ENCODE measurements at places on chromosomes 7 and 10. TPM values are rescaled to one million over a fixed set of nuclear protein-coding genes. Genes with fewer than 3 reads are reported as not detected.

DNA sequence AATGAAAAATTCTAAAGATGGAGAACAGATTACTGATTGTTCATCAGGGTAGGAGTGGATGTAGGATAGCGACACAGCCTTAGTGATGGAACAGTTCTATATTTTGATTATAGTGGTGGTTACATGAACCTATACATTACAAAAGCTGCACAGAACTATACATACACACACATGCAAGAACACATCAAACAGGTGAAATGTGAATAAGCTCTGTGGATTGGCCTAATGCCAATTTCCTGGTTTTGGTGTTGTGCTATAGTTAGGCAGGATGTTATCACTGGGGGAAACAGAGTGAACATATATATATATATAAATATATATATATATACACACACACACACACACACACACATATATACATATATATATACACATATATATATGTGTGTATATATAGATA is 76.4 kb upstream of the PIK3CG start:
- H3K27ac ChIP-seq, result no peak overlapping the region
- no peaks in the 10 kb centered on the region for H3K36me3 ChIP-seq
- peaks cover 5% of the 10 kb centered on the region for H3K27me3 ChIP-seq
- DNase-seq, result no peak

DNA sequence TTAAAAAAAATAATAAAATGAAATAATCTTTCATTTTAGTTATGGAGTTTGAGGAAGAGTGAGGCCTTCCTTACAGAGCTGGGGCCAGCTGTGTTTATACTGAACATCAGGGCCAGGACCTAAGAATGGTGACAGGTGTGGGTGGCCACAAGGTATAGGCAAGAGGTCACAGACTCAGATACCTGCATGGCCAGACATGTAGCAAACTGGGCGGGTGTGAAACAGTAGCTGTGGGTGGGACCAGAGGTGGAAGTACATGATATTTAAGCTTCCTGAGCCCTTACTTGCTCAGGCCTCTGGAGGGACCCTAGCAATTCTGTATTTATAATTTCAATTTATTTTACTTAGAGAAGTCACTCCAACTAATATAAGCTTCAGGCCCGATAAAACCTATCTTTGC is 27.7 kb upstream of the CAMK1D start:
- DNase-seq, result no peak
- H3K27ac ChIP-seq, result no peak overlapping the region
- H3K27me3 ChIP-seq, result peaks cover 4% of the 10 kb centered on the region

Gene STAG3
- 22.3 TPM for total RNA-seq

- DNase-seq, result no peak
- no peak overlapping the region for H3K27ac ChIP-seq
- no peak overlapping the region for H3K4me3 ChIP-seq
- H3K36me3 ChIP-seq, result peaks cover 30% of the 10 kb centered on the region
These were observed 157.2 kb upstream of the KAT6B start for GRCh38 chr10:74669210-74669609.

DNA sequence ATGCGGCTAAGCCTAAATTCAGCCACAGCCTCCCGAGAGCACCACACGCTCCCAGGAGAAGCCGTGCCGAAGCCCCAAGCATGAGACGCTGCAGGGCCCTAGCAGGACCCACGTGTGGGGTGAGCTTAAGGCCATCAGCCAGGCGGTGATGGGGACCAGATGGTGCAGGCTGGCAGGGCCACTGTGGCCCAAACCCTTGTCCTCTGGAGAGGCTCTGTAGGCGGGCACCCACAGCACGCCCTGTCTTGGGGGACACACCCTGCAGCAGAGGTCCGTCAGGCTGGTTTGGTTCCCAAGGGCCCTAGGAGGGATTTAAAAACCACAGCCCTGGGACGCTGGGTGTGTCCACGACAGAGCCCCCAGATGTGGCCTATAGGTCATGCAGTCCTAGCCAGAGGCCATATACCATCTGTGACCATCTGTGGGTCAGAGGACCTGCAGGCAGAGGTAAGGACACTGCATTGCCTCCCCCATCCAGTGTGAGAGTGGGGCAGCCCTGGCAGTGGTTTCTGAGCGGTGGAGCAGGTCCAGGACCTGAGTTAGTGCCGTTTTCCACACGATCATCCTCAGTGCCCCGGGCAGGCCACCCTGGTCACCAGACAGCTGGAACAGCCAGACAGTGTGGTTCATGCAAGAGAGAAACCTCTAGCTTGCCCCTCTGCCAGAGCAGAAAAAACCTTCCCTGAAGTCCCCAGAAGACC is 39.6 kb upstream of the INPP5A start:
- H3K4me3 ChIP-seq, result no peak overlapping the region
- no peak for DNase-seq
- peaks cover 7% of the 10 kb centered on the region for H3K27me3 ChIP-seq
- no peak overlapping the region for H3K27ac ChIP-seq
- no peaks in the 10 kb centered on the region for H3K36me3 ChIP-seq

Gene FGFBP3
- total RNA-seq, result 2.4 TPM

DNA sequence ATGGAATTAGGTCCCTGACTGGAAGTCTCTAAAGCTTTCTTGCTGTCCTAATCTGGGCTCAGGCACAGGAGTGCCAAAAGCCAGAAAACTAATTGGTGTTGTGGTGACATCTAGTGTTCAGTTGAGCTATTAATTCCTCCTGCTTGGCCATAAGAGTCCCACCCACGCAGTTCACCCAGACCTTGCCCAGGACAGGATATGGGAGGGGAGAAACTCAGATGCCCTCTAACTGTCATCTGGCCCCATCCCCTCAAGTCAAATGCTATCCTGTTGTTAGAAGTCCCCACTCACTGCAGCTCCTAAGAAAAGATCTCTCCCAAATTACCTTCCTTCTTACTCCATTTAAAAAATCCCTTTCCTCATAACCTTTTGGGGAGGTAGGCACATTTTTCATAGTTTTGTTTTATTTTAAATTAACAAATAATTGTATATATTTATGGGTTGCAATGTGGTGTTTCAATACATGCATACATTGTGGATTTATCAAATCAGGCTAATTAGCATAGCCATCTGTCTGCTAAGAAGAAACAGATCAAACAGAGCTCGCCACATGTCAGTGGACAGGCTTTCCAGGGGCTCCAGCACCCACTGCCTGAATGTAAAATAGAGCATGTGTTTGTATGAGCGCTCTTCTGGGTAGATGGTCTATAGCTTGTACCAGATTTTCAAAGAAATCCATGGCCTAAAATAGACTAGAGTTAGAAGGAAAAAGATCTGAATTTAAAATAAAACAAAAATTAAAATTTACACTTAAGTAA is 84.0 kb downstream of the GSAP start:
- no peaks in the 10 kb centered on the region for H3K27me3 ChIP-seq
- peak; percentile 31 for DNase-seq
- peaks cover 38% of the 10 kb centered on the region for H3K4me1 ChIP-seq
- no peaks in the 10 kb centered on the region for H3K36me3 ChIP-seq
- H3K4me3 ChIP-seq, result no peak overlapping the region
- no peak overlapping the region for H3K27ac ChIP-seq

DNA sequence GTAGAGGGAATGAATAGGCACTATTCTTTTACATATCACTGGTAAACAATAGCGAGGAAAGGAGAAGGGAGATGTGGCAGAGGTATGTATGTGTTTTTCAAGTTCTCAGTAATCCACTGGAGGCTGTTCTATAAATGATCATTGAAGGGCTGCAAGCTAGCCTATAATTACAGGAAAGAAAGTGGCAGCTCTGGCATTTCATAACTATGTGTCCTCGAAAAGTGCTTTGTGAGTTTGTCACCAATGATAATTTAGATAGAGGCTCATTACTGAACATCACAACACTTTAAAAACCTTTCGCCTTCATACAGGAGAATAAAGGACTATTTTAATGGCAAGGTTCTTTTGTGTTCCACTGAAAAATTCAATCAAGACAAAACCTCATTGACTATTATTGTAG is 235.1 kb downstream of the FOXP2 start:
- DNase-seq, result no peak
- H3K36me3 ChIP-seq, result no peaks in the 10 kb centered on the region

- H3K4me3 ChIP-seq, result no peak overlapping the region
- H3K36me3 ChIP-seq, result no peaks in the 10 kb centered on the region
- DNase-seq, result no peak
These were observed 4.1 kb downstream of the IL6 start for GRCh38 chr7:22730921-22731654.

DNA sequence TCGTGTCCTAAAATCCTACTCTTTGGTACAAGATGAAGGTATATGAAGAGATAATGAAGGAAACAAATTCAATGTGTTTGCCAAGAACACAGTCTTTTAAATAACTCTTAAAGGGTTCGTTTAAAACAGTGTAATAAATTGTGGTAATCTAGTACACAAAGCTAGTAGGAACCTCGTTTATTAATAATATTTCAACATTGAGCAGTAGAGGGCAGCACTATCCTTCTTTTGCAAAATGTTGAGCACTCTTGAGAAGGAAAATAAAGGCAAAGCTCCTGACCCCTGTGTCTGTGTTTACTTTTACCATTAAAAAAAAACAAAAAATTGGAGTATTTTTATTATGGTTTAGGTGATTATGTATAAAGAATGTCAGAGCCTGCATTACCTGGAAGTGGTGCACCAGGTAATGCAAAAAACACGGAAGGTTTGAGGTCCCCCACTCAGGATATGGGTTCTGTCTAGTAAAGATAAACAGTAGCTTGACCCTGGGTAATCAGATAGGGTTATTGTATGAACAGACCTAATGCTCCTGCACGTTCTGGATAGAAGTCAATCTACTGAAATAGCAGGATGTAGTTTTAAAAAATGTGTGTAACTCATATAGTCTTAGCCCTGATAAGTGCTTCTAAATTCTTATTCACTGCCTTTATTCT is 5.7 kb upstream of the GOT1 start:
- H3K36me3 ChIP-seq, result no peaks in the 10 kb centered on the region
- H3K4me3 ChIP-seq, result no peak overlapping the region
- H3K4me1 ChIP-seq, result peaks cover 15% of the 10 kb centered on the region
- no peaks in the 10 kb centered on the region for H3K27me3 ChIP-seq

Gene LIPN
- not detected for total RNA-seq

Gene CCDC146
- 2.9 TPM for total RNA-seq

Gene CTBP2
- total RNA-seq, result 0.48 TPM

Gene MYOF
- 33.2 TPM for total RNA-seq

- H3K4me1 ChIP-seq, result peaks cover 13% of the 10 kb centered on the region
These were observed 5.0 kb upstream of the TNRC18 start for GRCh38 chr7:5428478-5429252.

- no peaks in the 10 kb centered on the region for H3K4me1 ChIP-seq
- H3K36me3 ChIP-seq, result no peaks in the 10 kb centered on the region
- no peak for DNase-seq
- H3K27ac ChIP-seq, result no peak overlapping the region
- no peaks in the 10 kb centered on the region for H3K27me3 ChIP-seq
These were observed 129.5 kb downstream of the OAT start for GRCh38 chr10:124288928-124289850.

Gene PKD1L1
- 0.11 TPM for total RNA-seq

Gene HYAL4
- total RNA-seq, result not detected

Gene CCDC126
- total RNA-seq, result 6.3 TPM

- H3K27ac ChIP-seq, result no peak overlapping the region
- H3K4me1 ChIP-seq, result no peaks in the 10 kb centered on the region
- no peak for DNase-seq
- H3K27me3 ChIP-seq, result no peaks in the 10 kb centered on the region
- no peak overlapping the region for H3K4me3 ChIP-seq
- no peaks in the 10 kb centered on the region for H3K36me3 ChIP-seq
These were observed 180.3 kb upstream of the MYO3A start for GRCh38 chr10:25753776-25754175.

DNA sequence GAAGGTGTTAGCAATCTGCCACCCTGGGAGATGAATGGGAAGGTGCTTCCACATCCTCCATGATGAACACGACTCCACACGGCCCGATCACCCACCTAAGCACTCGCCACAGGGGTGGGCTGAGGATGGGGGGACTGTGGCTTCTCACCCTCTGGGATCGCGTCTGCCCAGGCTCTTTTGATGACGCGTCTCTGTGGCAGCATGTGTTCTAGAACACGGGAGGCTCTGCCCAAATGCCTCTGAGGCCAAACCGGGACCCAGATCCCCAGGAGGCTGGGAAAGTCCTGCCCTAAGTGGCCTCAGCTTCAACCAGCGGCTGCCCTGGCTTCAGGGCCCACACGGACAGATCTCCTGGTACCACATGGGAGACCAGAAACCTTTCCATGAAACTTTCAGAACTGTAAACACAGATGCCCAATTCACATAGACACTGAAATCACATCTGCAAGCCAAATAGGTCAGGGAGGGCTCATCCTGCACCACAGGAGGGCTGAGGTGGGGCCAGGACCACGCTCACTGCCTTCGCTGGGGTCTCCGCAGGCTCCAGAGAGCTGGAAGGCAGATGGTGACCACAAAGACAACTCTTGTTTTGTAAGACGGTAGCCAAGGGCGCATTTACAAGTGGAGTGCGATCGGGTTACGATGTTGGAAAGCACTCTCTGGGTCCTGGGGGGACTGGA is 200.6 kb downstream of the PTPRN2 start:
- no peaks in the 10 kb centered on the region for H3K36me3 ChIP-seq
- no peak overlapping the region for H3K4me3 ChIP-seq
- H3K27me3 ChIP-seq, result no peaks in the 10 kb centered on the region
- no peak overlapping the region for H3K27ac ChIP-seq
- no peaks in the 10 kb centered on the region for H3K4me1 ChIP-seq
- no peak for DNase-seq

Gene IFIT1B
- not detected for total RNA-seq

Gene SUN3
- not detected for total RNA-seq

Gene NXPH1
- total RNA-seq, result not detected

Gene NKX2-3
- not detected for total RNA-seq

Gene CTNNA3
- total RNA-seq, result not detected

DNA sequence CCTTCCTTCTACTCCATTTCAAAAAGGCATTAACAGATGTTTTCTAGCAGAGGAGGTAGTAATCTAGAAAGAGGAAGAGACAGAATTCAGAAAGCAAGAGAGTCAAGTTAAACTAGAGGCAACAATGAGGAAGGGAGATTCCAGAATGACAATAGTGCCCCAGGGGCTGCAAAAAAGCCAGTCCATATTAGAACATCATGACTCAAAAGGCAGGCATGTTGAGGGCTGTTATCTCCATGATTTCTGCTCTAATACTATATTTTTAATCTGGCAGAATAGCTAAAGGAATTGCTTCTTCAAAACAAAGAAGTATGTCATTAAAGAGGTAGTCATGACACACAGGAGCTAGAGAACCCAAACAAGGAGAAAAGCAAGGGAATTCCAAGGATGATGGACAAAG is 599.6 kb downstream of the INHBA start:
- no peaks in the 10 kb centered on the region for H3K27me3 ChIP-seq
- no peaks in the 10 kb centered on the region for H3K36me3 ChIP-seq
- no peak overlapping the region for H3K27ac ChIP-seq

DNA sequence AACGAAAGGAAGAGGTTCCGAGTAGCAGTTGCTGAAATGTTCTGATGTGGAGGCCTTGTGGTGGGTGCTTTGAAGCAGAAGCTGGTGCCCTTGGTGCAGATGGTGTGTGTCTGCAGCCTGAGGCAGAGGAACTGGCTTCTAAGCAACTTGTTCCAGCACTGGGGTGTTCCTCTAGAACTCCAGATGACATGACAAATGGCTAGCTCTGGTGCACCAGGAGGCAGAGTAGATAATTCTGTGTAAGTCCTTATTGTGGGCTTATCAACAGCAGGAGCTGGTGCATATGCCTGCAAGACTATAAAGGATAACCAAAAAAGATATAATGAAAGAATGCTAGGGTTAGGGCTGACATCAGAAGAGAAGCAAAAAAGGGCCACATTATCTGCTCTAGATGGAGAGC is 76.5 kb downstream of the ARL5B start:
- no peak overlapping the region for H3K4me3 ChIP-seq
- no peaks in the 10 kb centered on the region for H3K4me1 ChIP-seq

Measured in activated T-helper 2 cell treated with anti-CD3 and anti-CD28 coated beads, Interferon-gamma antibody, Interleukin-2, Interleukin-4, amounts not matched to agents 10 μg/mL and 5 μg/mL and 100 μg/mL, durations not matched to agents 14 hours and 24 hours and 36 hours (primary cell).